Stimulated activated CD4-positive, alpha-beta T cell treated with anti-CD3 and anti-CD28 coated beads, Interleukin-12 subunit alpha, Interleukin-12 subunit beta, amount 100 ng/mL, for 4 hours (primary cell): ENCODE measurements at places on chromosomes 2 and 18.
A peak's percentile ranks its signal among the peaks of the same experiment; 100 is the strongest.

DNA sequence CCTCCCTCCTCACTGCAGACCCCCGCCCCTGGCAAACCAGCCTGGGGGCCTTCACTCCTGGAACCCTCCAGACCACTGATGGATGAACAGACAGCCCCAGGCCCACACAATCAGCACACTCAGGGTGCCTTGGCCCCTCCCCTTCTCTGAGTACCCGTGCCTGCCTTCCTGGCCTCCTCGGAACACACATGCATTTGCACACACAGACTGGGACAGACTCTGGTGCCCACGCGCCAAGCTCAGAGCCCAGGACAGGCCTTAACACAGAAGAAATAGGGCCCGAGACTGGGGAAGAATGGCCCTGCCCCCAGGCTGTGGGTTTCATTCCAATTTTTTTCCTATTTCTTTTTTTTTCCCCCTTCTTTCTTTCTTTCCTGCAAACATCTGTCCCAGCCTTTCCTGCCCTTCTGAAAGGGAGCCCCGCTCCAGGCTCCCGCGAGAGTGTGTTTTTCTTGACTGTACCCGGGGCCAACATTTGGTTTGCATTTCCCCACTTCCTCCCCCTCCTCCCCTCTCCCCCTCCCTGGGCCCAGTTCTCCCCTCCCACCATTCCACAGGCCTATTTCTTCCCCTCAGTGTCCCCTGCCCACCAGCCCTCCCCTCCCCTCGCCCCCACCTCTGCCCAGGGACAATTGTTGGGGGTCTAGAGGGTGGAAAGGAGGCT, 618 bp upstream of the TNS1 start:
- no peak for DNase-seq

- no peak for DNase-seq
These were observed 89.2 kb upstream of the LRATD1 start for GRCh38 chr2:14543284-14543683.

DNA sequence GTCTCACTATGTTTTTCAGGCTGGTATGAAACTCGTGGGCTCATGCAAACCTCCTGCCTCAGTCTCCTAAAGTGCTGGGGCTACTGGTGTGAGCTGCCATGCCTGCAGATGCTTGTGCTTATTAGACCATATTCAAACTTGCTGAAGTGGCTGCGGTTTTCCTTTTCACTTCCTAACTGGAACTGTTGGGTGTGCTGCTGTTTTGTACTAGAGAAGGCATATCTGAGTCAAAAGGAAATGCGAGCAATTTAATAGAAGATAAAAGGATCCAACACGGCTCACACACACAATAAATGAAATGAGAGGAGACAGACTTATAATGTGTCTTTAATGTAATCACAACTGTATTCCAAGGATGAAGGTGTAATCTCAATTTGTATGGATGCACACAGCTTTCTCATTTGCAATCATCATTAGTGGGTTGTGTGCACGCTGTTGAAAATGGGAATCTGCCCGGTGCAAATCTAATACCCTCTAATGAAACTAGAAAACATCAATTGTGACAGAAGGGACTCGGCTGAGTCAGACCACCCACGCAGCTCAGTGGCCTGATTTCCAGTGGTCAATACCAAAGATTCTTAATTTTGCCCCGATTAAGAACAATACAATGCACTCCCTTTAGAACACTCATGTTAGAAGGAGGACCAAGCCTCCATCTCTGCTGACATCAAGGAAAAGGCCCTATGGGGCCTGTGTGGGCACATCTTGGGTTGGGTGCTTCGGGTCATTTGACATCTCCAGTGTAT, 532.7 kb downstream of the TDRD15 start:
- DNase-seq: no peak

DNA sequence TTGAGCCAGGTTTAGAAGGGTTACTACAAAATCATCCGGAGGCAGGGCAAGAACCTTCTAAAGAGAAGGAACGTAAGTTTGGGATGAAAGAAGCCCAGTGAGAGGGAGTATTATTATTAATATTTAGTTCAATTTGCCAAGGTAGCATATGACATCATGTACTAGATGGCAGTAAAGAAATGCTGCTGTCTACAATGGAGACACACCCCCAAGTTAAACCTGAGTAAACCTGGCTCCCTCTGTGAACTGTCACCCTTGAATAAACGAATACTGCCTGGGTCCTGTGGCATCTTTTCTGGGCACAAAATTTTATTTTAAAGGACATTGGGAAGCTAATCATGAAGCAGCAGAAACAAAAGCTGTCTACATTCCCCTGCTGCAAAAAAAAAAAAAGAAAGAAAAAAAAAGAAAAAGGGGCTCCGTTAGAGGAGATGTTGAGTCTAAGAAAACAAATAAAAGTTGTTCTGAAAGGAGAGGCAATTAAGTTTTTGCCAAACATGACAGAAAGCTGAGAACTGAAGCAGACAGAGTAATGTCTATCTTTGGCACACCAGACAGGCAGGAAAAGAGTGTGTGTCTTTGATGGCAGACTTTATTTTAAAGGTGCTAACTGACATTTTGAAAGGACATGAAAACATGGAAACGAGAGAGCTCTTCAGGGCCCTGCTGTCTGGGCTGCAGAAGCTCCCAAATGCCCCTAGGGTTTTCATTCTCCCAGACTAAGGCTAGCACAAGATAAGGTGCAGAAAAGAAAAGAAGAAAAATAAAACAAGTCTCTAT, 557.7 kb upstream of the CHAC2 start:
- DNase-seq: no peak

GRCh38 chr2:11646530-11646929, 23.5 kb downstream of the NTSR2 start:
- no peak for DNase-seq

GRCh38 chr2:168552450-168552856, 96.4 kb downstream of the CERS6 start:
- DNase-seq: no peak

DNA sequence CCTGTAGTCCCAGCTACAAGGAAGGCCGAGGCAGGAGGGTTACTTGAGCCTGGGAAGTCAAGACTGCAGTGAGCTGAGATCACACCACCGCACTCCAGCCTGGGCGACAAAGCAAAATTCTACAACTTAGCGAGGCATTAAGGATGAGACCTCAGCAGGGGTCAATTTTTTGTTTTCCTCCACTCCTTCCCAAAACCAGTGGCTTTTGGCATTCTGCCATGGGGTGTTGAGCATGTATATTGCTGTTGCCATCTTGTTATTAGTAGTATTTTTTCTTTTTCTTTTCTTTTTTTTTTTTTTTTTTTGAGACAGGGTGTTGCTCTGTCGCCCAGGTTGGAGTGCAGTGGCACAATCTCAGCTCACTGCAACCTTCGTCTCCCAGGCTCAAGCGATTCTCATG, 8.9 kb upstream of the GIGYF2 start:
- no peak for DNase-seq

DNA sequence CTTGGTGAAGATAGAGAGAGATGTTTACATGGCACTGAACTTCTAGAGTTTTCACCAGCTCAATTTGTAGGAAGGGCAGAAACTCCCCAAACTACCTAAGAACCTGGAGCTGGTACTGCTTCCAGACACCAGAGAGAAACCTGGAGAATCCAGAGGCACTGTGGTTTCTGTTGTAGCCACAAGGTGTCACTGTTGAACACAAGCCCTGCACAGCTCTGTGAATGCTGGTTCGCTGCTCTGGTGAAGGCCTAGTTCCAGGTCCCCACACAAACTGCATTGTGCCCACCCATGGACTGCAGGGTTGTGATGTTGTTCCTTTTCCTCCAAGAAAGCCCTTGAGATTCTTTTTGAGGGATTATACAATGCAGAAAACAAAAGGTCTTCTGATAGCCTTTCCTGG, 150.5 kb upstream of the HS6ST1 start:
- no peak for DNase-seq

DNA sequence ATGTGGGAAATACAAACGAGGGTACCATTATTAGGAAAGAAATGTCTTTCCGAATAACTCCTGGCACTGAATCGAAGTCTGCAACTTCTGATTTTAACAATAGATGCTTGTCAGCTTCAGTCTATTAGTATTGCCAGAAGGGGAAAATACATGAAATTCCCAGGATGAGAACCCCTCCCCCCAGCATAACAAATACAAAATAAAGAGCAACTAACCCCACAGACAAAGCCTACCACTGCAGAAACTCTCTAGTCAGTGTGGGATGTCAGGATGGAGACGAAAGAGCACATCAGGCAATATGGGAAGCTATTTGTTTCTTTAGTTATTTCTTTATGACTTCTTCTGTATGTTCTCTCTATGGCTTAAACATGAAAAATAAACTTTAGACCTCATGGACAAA, 365.0 kb upstream of the CDH2 start:
- DNase-seq: no peak

- DNase-seq: no peak
These were observed 416.0 kb upstream of the NETO1 start for GRCh38 chr18:73283788-73284187.

DNA sequence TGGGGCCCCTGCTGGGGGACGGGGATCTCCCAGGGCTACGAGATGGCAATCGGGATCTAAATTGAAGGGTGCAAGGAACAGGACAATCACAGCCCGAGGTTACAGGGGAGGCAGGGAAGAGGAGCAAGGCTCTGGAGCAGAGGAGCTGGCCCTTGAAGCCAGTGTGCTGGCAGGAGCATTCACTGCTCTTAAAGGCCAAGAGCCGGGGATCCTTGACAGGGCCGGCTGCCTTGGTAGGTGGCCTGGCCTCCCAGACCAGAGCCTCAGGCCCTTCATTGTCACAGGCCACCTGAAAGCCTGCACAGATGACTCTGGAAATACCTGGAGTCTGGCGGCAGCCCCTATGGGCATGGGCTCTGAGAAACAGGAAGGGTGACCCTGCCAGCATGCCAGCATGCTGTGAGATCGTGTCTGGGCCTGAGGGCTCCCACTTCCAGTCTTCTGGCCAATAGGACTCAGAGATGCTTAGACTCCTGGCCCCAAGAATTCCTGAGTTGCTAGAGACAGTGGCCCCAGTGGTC, 38.7 kb downstream of the PDIA6 start:
- no peak for DNase-seq

DNA sequence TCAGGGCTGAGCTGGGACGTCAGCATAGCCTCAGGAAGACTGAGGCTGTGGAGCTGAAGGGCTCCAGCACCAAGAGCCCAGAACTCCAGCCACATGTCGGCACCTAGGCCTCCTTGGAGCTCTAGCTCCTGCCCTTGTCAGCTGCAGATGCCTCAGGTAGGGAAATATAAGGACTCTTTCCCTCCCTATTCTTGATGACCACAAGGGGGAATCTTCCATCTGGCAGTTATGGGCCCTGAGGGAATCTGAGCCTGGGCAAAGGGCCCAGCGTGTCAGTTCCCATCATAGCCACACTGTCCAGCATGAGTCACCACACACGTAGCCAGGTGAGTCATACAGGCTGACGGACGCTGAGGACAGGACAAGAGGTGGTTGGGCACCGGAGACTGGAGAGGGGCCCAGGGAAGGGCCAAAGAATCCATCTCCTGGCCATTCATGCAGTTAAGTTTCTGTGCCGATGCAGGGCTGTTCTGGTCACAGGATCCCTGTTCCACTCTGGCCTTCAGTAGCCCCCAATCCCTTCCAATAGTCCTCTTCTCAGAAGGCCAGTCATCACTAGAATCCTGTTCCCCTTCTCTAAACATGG, 1.8 kb downstream of the MPV17 start:
- no peak for DNase-seq

GRCh38 chr18:76660571-76661192, 161.7 kb upstream of the ZNF236 start:
- DNase-seq: no peak

- peak; percentile 55 for DNase-seq
These were observed at the start of gene EMX1 for GRCh38 chr2:72917138-72917876. EMX1 (plus strand) TSS chr2:72917519; CDS start chr2:72917853, 334 bp downstream.

GRCh38 chr2:75053484-75054112, 95.2 kb downstream of the POLE4 start:
- no peak for DNase-seq

GRCh38 chr18:8685141-8685913, 20.0 kb upstream of the MTCL1 start:
- no peak for DNase-seq

DNA sequence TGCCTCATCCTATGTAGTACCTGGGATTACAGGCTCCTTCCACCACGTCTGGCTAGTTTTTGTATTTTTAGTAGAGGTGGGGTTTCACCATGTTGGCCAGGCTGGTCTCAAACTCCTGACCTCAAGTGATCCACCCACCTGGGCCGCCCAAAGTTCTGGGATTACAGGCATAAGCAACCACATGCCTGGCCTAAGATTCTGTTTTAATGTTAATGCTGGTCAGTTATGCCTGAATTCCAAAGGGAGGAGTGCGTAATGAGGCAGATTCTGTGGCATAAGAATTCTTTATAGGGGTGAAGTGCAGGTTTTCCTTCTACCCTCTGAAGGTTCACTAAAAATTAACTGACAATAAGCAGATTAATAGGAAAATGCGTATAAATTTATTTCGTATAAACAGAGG, 1343.8 kb upstream of the LRRTM1 start:
- no peak for DNase-seq

GRCh38 chr18:57077005-57077765, 69.7 kb upstream of the BOD1L2 start:
- no peak for DNase-seq

DNA sequence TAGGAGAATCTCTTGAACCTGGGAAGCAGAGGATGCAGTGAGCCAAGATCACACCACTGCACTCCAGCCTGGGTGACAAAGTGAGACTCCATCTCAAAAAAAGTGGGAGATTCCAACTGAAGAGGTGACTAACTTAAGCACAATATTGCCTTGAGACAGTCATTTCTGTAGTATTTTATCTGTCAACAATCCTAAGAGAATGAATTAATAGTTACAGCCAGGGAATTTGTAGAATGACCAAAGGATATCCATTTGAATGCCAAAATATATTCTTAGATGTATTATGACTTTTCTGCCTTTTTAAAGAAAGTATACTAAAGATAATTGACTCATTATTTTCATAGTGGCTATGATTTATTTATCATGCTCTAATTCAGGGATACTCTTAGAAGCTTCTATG, 40.7 kb upstream of the CCDC150 start:
- no peak for DNase-seq

GRCh38 chr18:58638441-58638840, 9.6 kb upstream of the ALPK2 start:
- no peak for DNase-seq

GRCh38 chr2:70779911-70780545, 10.4 kb downstream of the FIGLA start:
- DNase-seq: no peak
